Erythroblast (primary cell): ENCODE measurements at places on chromosomes 13 and 19.

GRCh38 chr13:37529751-37530385, 68.7 kb downstream of the POSTN start:
- no peak for DNase-seq

DNA sequence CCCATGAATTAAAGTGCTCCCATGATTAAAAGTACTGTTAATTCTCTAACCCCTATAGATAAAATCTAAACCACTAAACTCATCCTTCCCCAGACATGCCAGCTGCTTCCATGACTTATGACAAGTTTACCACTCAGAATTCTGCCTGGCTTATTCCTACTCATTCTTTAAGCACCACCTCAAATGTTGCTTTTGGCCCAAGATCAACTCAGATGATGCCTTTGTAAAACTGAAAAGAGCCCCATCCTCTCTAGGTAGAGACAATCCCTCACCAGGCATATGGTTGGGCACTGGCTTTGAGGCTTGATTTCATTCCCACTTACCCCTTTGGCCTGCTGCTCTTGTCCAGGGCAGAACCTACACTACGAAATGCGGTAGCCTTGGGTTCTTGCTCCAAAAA, 250.0 kb downstream of the DNAJC15 start:
- no peak for DNase-seq

GRCh38 chr13:33257841-33258807, 27.4 kb downstream of the STARD13 start:
- no peak for DNase-seq

- no peak for DNase-seq
These were observed 135.3 kb upstream of the MIR17HG start for GRCh38 chr13:91212231-91212630.

GRCh38 chr19:10013834-10014618, 743 bp downstream of the RDH8 start:
- no peak for DNase-seq

GRCh38 chr13:46288570-46289259, 77.0 kb downstream of the LRRC63 start:
- DNase-seq, result peak; percentile 60

DNA sequence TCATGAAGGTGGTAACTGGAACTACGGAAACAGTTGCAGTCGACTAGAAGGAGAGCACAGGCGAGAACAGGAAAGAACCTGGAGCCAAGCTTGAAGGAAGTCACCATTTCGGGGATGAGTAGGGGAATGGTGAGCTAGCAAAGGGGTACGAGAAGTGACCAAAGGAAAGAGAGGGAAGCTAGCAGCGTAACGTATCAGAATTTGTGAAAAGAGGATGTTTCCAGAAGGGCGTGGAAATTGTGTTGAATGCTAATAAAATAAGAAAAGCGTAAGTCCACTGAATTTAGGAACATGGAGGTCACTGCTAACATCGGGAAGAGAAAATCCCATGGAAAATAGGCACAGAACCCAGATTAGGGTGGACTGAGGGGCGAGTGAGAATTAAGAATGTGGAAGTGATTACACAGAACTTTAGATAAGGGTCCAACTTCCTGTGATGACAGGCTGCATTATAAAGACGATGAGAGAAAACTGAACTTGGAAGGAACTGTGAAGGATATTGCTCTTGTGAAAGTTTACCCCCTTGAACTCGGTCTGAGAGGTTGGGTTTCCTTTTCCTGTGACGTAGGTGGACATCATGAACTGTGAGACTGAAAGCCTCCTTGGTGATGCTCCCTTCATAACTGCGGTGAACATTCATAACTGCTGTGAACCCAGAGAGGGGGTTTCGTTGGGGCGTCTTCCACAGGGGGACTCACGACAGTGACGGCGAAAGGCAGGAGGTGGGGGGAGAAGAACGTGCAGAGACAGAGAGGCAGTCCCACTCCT, 2.0 kb upstream of the FFAR2 start:
- no peak for DNase-seq

DNA sequence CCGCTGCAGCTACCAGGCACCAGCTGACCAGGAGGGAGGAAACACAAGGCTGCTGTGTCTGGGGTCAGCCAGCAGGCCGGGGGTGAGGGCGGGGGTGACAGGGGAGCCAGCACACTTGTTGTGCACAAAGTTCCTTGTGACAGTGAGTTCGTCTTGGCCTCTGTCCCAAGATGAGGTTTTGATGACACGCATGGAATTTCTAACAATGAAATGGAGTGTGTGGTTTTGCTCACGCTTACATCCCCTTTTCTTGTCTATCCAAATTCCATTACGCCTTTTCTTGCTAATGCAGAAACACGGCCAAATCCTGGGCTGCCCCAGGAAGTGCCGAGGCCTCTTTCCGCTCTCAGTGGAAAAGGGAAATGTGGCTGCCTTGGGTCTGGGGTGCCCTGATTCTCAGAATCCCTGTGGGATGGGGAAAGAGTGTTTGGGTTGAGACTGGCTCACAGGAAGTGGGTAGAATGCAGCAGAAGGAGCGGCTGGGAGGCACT, 73.8 kb downstream of the GADD45B start:
- DNase-seq, result no peak

GRCh38 chr19:13212759-13213330, 62.6 kb downstream of the IER2 start:
- peak; percentile 67 for DNase-seq

DNA sequence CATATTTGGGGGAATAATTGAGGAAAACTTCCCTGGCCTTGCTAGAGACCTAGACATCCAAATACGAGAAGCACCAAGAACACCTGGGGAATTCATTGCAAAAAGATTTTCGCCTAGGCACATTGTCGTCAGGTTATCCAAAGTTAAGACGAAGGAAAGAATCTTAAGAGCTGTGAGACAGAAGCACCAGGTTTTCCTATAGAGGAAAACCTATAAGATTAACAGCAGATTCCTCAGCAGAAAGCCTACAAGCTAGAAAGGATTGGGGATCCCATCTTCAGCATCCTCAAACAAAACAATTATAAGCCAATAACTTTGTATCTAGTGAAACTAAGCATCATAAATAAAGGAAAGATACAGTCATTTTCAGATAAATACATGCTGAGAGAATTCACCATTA, 114.9 kb downstream of the PIBF1 start:
- peak; percentile 2 for DNase-seq

GRCh38 chr13:48121733-48122132, 26.8 kb upstream of the MED4 start:
- DNase-seq, result no peak

- no peak for DNase-seq
These were observed 29.2 kb upstream of the GARRE1 start for GRCh38 chr19:34224996-34225658.

GRCh38 chr19:27828829-27829228, 1384.1 kb downstream of the UQCRFS1 start:
- DNase-seq, result no peak

GRCh38 chr13:51397262-51397941, 55.4 kb downstream of the INTS6 start:
- DNase-seq, result peak; percentile 21

- no peak for DNase-seq
These were observed 13.6 kb downstream of the UBAC2 start for GRCh38 chr13:99214232-99214631.

GRCh38 chr13:79987323-79987722, 353.6 kb downstream of the SPRY2 start:
- DNase-seq, result no peak

DNA sequence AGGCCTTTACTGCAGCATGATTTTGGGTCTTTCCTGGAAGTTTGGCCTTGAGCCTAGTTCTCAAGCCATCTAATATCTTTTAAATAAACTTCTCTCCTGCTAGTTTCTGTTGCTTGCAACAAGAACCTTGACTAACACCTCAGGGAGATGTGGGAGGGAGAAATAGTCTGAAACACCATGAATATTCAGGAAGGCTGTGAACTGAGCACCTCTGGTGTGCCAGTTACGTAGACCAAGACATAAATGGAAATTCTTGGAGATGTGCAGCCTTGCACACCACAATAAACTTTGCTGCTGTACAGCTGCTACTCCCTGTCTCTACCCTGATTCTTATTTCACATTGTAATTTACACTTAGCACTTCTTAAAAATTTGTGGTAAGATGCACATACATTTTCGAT, 86.9 kb upstream of the SPATA13 start:
- DNase-seq, result no peak

DNA sequence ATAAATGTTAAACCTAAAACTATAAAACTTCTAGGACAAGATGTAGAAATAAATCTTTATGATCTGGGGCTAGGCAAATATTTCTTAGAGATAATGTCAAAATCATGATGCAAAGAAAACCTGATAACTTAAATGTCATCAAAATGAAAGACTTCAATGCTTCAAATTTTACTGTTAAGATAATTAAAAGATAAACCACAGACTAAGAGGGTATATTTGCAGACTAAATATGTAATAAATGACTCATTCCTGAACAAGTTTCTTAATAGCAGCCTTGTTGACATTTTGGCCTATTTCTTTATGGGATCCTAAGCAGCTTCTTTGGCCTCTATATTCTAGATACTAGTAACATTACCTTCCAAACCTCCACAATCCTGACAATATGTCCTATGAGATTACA, 2878.3 kb upstream of the PCDH20 start:
- DNase-seq, result no peak

DNA sequence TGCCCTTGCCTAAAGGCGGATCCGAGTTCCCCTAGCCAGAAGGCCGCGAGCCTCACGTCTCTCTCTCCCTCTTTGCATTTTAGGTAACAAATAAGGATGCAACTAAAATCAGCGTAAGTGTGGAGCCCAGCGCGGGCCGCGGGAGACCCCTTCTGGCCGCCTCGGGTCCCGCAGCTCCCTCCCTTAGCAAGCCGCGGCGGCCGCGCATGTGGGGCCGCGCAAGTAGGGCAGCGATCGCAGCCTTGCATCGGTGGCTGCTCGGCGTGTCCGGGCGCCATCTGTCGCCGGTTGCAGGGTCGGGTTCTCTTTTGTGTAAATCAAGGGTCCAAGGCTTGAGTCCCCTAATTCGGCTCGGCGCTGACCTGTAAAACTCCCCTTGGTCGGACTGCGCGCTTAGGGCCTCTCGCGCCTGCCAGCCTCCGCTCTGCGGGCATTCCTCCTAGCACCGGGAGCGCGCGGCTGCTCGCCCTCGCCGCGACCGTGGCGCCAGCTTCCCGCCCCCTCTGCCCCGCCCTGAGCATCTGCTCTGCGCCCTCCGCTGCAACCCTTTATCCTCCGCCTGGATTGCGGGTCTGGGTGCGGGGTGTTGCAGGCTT, 2.7 kb downstream of the VSTM2B start:
- peak; percentile 70 for DNase-seq

DNA sequence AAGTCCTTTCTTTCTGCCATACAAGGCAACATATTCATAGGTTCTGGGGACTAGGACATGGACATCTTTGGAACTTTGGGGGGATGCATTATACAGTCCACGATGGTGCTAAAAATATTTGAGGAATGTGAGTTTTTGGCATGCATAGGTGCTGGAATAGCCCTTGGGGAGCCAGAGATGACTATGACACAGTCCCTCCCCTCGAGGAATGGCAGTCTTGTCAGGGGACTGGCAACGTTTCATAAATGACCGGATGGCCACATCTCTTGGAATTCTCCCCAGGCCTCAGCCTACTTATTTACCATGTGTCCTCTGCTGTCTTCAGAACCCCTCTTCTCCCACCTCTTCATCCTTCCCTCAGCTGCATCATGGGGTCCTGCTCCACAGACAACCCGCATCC, 13.6 kb downstream of the MEIOSIN start:
- no peak for DNase-seq

- DNase-seq, result no peak
These were observed 45.8 kb upstream of the GPI start for GRCh38 chr19:34319230-34319585.

- no peak for DNase-seq
These were observed 532.4 kb downstream of the SLITRK6 start for GRCh38 chr13:85266771-85267170.

- no peak for DNase-seq
These were observed 130.1 kb downstream of the SLITRK1 start for GRCh38 chr13:83752141-83752540.
